ENCODE measurements at places on chromosomes 3 and 15. TPM values are rescaled to one million over a fixed set of nuclear protein-coding genes. Genes with fewer than 3 reads are reported as not detected.

Gene NOX5
- not detected for polyA plus RNA-seq

Gene NLGN1
- 0.92 TPM for polyA plus RNA-seq

Gene CIB1
- polyA plus RNA-seq, result 107 TPM

Gene LRRIQ4
- polyA plus RNA-seq, result 0.13 TPM

Gene ESYT3
- polyA plus RNA-seq, result 0.22 TPM

Gene METTL6
- 6.8 TPM for polyA plus RNA-seq

Gene HESX1
- polyA plus RNA-seq, result 1.4 TPM

- no peaks in the 10 kb centered on the region for H3K27me3 ChIP-seq
- H3K27ac ChIP-seq, result no peak overlapping the region
- no peak for DNase-seq
- H3K4me3 ChIP-seq, result no peak overlapping the region
- H3K4me1 ChIP-seq, result no peaks in the 10 kb centered on the region
Measured at GRCh38 chr3:110101361-110101760, 764.0 kb upstream of the DPPA4 start.

DNA sequence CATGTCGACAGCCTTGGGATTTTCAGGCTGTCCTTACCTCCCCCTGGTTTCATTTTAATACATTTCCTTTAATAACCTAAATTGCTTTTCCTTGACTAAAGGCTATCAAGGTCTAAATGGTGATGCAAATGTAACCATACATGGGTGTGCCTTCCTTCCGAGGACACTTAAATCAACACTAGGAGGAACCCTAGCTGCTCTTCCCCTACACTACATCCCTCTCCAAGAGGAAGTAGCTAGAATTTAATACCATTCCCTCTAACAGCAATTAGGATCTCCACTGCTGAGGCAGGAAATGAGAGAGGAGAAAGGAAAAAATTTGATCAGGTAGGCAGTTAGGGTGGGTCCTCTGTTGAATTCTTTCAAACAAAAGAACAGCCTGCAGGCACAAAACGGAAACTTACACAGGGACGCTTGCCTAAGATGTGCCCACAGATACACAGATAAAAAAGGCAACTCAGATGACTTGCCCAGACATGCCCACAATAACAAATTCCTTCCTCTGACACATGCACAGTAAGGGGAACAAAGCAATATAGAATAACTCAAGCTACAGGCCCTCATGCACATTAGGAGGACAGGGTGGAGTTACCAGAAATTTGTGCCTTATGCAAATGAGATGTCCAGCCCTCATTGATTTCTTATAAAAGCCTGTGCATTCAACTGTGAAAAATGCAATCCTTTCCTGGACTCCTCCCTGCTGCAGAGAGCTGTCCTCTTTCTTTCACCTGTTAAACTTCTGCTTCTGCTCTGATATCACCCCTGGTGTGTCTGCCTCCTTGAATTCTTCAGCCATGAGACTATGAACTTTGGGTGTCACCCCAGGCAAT is 1024.4 kb upstream of the CADM2 start:
- no peaks in the 10 kb centered on the region for H3K27me3 ChIP-seq
- no peak overlapping the region for H3K27ac ChIP-seq
- DNase-seq, result no peak

GRCh38 chr3:72179107-72179464 is 394.1 kb upstream of the PROK2 start:
- H3K4me1 ChIP-seq, result peaks cover 3% of the 10 kb centered on the region
- no peaks in the 10 kb centered on the region for H3K36me3 ChIP-seq
- no peak overlapping the region for H3K4me3 ChIP-seq
- no peaks in the 10 kb centered on the region for H3K27me3 ChIP-seq
- DNase-seq, result no peak
- no peak overlapping the region for H3K27ac ChIP-seq

- H3K4me1 ChIP-seq, result no peaks in the 10 kb centered on the region
Measured at GRCh38 chr3:155010416-155010815, 69.7 kb upstream of the MME start.

DNA sequence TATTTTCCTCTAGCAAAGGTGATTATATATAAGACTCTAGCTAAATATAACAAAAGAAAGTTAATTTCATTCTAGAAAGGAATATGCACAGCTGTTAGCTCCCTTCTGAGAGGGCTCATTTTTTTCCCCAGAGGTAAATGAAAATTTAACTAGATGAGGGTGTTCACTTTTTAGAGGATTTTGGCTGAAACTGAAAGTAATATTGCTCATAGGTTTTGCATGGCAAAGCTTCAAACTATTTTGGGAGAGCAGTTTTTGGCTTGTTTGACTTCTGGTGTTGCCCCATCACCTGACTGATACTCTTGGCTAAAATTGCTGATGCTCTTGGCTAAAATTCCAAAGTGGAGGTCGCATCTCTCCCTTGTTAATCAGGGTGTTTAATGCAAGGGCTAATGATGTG is 311.9 kb downstream of the EDEM1 start:
- no peak overlapping the region for H3K4me3 ChIP-seq
- no peaks in the 10 kb centered on the region for H3K4me1 ChIP-seq
- H3K27me3 ChIP-seq, result no peaks in the 10 kb centered on the region

- no peak for DNase-seq
- H3K4me1 ChIP-seq, result peaks cover 2% of the 10 kb centered on the region
- no peaks in the 10 kb centered on the region for H3K27me3 ChIP-seq
- peak overlapping the region; percentile 45 for H3K27ac ChIP-seq
- no peak overlapping the region for H3K4me3 ChIP-seq
- H3K36me3 ChIP-seq, result no peaks in the 10 kb centered on the region
Measured at GRCh38 chr3:31924610-31925270, 56.3 kb downstream of the OSBPL10 start.

- no peak overlapping the region for H3K4me3 ChIP-seq
- H3K36me3 ChIP-seq, result no peaks in the 10 kb centered on the region
- H3K4me1 ChIP-seq, result no peaks in the 10 kb centered on the region
- H3K27ac ChIP-seq, result no peak overlapping the region
Measured at GRCh38 chr3:193805448-193805847, 212.4 kb downstream of the OPA1 start.

DNA sequence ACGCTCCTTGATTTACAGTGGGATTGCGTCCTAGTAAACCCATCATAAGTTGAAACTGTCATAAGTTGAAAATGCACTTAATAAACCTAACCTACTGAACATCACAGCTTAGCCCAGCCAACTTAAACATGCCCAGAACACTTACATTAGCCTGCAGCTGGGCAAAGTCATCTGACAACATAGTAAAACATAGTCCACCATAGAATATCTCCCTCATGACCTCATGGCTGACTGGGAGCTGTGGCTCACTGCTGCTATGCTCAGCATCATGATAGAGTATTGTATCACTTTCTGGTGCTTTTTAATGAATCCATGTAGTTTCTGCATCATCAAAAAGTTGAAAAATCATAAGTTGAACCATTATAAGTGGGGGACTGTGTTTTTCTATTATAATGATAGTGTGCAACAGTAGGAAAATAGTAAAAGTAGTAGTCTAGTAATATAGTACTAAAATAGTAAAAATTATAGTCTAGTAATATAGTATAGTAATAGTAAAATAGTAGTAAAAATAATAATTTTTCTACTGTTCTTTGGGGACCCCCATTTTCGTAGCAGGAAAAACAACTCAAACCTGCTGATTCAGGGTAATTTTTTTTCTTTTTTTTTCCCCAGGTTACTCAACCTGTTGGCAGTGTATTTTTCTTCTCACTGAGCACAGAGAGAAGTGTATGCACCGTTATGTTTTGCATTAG is 233.5 kb downstream of the MYRIP start:
- DNase-seq, result no peak
- H3K27ac ChIP-seq, result no peak overlapping the region
- H3K36me3 ChIP-seq, result no peaks in the 10 kb centered on the region
- H3K4me1 ChIP-seq, result no peaks in the 10 kb centered on the region
- no peak overlapping the region for H3K4me3 ChIP-seq

DNA sequence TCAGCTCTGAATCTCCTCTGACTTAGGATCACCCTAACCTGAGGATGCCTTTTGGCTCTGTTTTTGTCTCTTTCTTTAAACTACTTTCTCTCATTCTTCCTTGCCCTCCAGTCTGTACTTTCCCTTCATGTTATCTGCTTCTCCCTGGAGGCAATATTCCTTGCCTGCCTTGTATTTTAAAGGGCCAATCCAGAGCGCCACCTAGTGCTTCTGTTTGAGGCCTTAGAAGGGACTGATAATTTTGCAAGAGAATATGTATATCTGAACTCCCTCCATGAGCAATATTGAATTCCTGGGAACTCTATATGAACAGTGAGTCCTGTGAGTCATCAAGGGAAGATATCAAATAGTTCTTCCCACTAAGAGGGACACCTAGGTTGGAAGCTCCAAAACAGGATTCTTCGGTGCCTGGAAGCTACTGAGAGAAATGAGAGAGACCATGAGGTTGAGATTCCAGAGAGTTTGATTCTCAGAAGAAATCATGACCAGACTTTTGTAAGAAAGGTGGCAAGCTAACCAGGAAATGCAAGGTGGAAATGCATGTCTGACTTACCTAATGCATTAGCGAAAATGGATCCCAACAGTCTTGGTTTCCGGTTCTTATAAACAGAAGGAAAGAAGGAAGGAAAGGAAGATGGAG is 203.8 kb upstream of the CD96 start:
- no peaks in the 10 kb centered on the region for H3K36me3 ChIP-seq
- DNase-seq, result peak; percentile 83
- H3K27me3 ChIP-seq, result no peaks in the 10 kb centered on the region
- no peaks in the 10 kb centered on the region for H3K4me1 ChIP-seq

DNA sequence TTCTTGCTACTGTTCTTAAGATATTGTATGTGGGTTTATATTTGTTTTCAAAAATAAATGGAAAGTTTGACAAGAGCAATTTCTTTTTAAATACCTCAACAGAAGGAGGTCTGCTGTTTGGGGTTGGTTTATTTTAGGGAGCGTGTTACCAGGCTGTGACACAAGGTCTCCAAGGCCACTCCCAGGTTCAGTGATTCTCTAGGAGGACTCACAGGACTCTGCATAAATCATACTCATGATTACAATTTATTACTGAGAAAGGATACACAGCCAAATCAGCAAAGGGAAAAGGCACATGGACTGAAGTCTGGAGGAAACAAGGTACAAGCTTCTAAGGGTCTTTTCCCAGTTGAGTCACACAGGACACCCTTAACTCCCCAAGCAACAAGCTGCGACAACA is 18.8 kb upstream of the MFSD1 start:
- no peaks in the 10 kb centered on the region for H3K27me3 ChIP-seq
- no peak overlapping the region for H3K27ac ChIP-seq
- H3K4me3 ChIP-seq, result no peak overlapping the region
- peaks cover 11% of the 10 kb centered on the region for H3K4me1 ChIP-seq
- H3K36me3 ChIP-seq, result no peaks in the 10 kb centered on the region

DNA sequence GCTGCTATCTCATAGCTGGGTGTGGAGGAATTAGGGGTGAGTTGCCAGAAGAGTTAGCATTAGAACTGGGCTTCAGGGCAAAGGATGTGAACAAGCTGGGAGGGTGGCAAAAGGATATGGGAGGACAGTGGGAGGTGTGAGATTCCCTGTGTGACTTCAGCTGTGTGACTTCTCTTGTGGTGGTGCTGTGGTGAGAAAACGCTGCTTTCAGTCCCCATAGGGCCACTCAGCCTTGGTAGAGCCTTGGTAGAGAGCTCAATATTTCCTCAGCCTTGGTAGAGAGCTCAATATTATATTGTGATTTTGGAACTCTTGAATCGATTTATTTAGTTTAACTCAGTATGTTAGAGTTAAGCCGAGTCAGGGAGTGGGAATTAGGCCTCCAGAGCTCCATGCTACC is 499.7 kb downstream of the EDEM1 start:
- no peak overlapping the region for H3K4me3 ChIP-seq
- no peak for DNase-seq
- H3K27me3 ChIP-seq, result no peaks in the 10 kb centered on the region
- H3K36me3 ChIP-seq, result no peaks in the 10 kb centered on the region
- no peak overlapping the region for H3K27ac ChIP-seq

DNA sequence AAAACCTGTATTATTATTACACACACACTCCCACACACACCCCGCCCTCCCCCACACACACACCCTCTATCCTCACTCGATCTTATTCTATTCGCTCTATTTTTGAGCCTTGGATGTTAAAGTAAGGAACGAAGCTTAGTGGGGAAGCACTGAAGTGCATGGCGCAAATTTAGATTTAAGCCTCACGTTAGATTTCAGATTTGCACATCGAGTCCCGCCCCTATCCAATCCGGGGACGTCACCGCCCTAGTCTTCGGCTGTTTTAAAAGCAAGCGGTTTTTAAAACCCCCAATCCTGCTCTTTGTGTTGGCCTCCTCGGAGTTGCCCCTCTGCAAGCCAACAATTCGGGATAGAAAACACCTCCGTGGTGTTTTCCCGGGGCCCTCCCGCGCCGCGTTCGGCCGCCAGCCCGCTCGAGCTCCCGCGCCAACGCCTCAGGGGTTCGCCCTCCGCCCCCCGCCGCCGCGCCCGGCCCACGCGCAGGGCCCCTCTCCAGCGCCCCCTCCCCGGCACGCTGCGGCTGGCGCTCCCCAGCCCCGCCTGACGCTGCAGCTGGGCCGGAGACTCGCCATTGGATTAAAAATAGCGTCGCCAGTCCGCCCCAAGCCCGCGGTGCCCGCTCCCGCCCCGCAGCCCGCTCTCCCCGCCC is at the start of gene USP13:
TSS of gene USP13 (plus strand) at position 594 of the 649 bp plus-strand sequence. CDS start 186 bp downstream, outside the sequence.
- H3K4me3 ChIP-seq, result peak within 1 kb of the TSS; percentile 77
- no peaks in the 10 kb centered on the region for H3K27me3 ChIP-seq
- no peaks in the 10 kb centered on the region for H3K36me3 ChIP-seq
- peak within 1 kb of the TSS; percentile 98 for H3K27ac ChIP-seq
- no peak for DNase-seq
- H3K4me1 ChIP-seq, result peaks cover 6% of the 10 kb centered on the region

- no peak overlapping the region for H3K27ac ChIP-seq
- H3K4me3 ChIP-seq, result no peak overlapping the region
- no peaks in the 10 kb centered on the region for H3K4me1 ChIP-seq
- no peaks in the 10 kb centered on the region for H3K36me3 ChIP-seq
Measured at GRCh38 chr3:126111566-126112475, 27.9 kb upstream of the SLC41A3 start.

All from small intestine (tissue), 16 donors.